A549 treated with RU486 at 1 μM for 4 hours (cell line): ENCODE measurements at places on chromosomes 7 and 10. TPM values are rescaled to one million over a fixed set of nuclear protein-coding genes. Genes with fewer than 3 reads are reported as not detected.

The SYT15 gene
- total RNA-seq: 2.6 to 3.3 TPM (median 2.9 TPM) in 5 replicates

The SPDYE2B gene
- not detected in 5 replicates for total RNA-seq

The MEST gene
- 30.3 to 39.6 TPM (median 36.7 TPM) in 5 replicates for total RNA-seq

The IKZF1 gene
- total RNA-seq: not detected in 5 replicates

The LIPK gene
- total RNA-seq: not detected in 5 replicates

The BTBD16 gene
- 0.32 to 0.80 TPM (median 0.49 TPM) in 5 replicates for total RNA-seq

The IGF2BP3 gene
- total RNA-seq: 15.8 to 28.0 TPM (median 25.1 TPM) in 5 replicates

The GNGT1 gene
- total RNA-seq: not detected in 5 replicates

The GRM3 gene
- not detected in 5 replicates for total RNA-seq

The ANXA8L1 gene
- 91.0 to 120 TPM (median 95.5 TPM) in 5 replicates for total RNA-seq

The ADIRF gene
- 0.21 TPM in 1 of 5 replicates, not detected in the others for total RNA-seq

The CALN1 gene
- total RNA-seq: not detected in 5 replicates

The PSD gene
- 0.15 to 0.78 TPM (median 0.51 TPM) in 5 replicates for total RNA-seq

The TMEM26 gene
- total RNA-seq: 0.03 to 0.26 TPM (median 0.12 TPM) in 4 of 5 replicates, not detected in the other

The LEP gene
- total RNA-seq: not detected in 5 replicates

The HECW1 gene
- total RNA-seq: 10.9 to 14.6 TPM (median 13.4 TPM) in 5 replicates

The ASIC3 gene
- 5.7 to 12.6 TPM (median 12.2 TPM) in 5 replicates for total RNA-seq

The SVOPL gene
- 0.12 TPM in 1 of 5 replicates, not detected in the others for total RNA-seq

The AGAP4 gene
- total RNA-seq: 4.5 to 9.4 TPM (median 7.5 TPM) in 5 replicates

The ENO4 gene
- 0.15 to 0.31 TPM (median 0.22 TPM) in 5 replicates for total RNA-seq

The PRDX3 gene
- total RNA-seq: 210 to 363 TPM (median 315 TPM) in 5 replicates

The BICC1 gene
- 18.2 to 27.4 TPM (median 24.7 TPM) in 5 replicates for total RNA-seq

The SPDYE8 gene
- total RNA-seq: not detected in 5 replicates

The FFAR4 gene
- 0.14 to 0.44 TPM (median 0.25 TPM) in 5 replicates for total RNA-seq

The VENTX gene
- not detected in 5 replicates for total RNA-seq

The CFAP43 gene
- total RNA-seq: 0.07 to 0.24 TPM (median 0.12 TPM) in 5 replicates

The GHRHR gene
- 0.29 TPM in 1 of 5 replicates, not detected in the others for total RNA-seq

The SPDYE5 gene
- not detected in 5 replicates for total RNA-seq

The NME8 gene
- total RNA-seq: not detected in 5 replicates

The ADAP1 gene
- 4.0 to 5.0 TPM (median 4.8 TPM) in 5 replicates for total RNA-seq

The TMEM270 gene
- total RNA-seq: 0.20 to 0.54 TPM in 2 of 5 replicates, not detected in the others

The C10orf143 gene
- 0.26 to 1.2 TPM (median 0.48 TPM) in 5 replicates for total RNA-seq

The FGFR2 gene
- total RNA-seq: 0.42 to 1.0 TPM (median 0.64 TPM) in 5 replicates

The CPEB3 gene
- 0.16 to 0.37 TPM (median 0.34 TPM) in 5 replicates for total RNA-seq

The ELOVL3 gene
- 0.10 to 0.27 TPM (median 0.25 TPM) in 5 replicates for total RNA-seq

The ADAM12 gene
- 4.3 to 5.4 TPM (median 4.9 TPM) in 5 replicates for total RNA-seq
